ENCODE measurements at places on chromosomes 7 and 10.

DNA sequence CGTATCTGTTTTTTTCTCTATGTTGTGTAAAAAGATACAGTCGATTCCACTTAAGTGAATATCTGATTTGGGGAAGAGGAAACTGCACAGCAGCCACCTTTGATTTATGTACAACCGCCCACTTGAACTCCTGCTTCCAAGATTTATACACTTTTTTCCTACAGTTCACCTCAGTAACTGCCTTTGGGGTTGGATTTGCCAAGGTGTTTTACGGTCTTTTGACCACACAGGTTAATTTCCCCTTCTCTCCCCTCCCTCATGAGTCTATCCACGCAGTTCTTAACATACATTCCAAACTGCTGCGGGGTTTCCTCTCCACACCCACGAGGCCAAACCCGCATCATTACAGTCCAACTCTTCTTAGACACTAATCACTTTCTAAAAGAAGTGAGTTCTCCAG is 277.0 kb downstream of the USP6NL start:
- DNase-seq = no peak

DNA sequence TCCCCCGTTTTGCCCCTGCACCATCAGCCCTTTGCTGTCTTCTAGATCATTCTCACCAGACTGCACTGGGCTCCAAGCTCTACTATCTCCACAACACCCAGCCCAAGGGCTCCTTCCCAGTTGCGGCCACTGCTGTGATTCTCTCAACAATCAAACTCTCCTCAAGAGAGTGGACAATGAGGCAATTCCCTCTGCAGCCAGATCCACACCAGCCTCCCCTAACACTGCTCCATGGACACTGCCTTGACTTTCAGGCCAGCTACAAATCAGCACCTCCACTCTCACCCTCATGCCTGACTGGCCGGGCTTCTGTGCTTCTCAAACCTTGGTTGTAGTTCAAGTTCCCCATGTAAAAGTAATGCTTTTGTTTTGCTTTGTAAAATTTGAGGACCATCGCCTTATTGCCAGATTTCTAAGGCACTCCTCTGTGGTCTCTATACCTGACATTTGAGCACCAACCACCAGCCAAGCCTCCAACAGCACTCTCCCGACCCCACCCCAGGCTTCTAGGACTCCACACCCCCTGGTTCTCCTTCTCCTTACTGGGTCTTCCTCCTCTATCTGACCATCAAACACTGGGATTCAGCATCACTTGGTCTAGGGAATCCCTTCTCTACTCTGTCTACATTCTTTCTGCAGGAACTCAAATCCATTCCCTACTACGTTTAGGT is 45.4 kb downstream of the PPIF start:
- no peak for DNase-seq

- peak; percentile 86 for DNase-seq
Observed at GRCh38 chr10:2111965-2112364, 374.6 kb upstream of the ADARB2 start.

GRCh38 chr7:104327534-104327933 is 869 bp upstream of the LHFPL3 start:
- DNase-seq = no peak

DNA sequence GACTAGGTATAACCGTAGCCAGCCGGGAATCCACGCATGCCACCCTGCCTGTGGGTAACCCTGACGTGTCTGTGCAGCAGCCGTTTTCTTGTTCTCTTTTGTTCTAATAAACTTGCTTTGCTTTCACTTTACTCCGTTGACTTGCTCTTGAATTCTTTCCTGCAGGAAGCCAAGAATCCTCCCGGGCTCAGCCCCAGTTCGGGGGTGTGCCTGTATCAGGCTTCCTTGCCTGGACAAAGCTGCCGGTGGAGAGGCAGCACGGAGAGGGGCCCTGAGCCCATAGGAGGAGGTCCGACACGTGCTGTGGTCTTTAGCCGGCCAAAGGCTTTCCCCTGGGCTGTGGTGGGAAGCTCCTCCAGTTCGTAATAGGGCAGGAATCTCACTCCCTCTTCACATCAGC is 256.5 kb upstream of the PPP2R2D start:
- DNase-seq = peak; percentile 5

DNA sequence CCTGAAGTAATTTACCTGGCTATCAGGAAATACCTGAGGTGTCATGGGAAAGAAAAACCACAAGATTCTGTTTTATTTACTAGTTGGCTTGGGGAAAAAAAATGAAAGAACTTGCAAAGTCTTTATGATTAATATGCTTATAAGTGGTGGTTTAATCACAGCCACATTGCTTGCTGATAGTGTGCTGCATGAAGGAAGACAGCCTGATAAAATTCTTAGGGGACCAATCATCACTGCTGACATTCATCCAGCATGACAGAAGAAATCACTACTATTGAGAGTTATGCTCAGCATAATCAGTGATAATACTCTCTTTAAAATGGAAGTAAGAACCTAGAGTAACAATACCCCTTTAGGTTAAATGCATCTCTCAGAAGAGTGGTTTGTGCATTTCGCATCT is 150.2 kb upstream of the LRRN3 start:
- no peak for DNase-seq
